ENCODE measurements at places on chromosomes 6 and 20.

DNA sequence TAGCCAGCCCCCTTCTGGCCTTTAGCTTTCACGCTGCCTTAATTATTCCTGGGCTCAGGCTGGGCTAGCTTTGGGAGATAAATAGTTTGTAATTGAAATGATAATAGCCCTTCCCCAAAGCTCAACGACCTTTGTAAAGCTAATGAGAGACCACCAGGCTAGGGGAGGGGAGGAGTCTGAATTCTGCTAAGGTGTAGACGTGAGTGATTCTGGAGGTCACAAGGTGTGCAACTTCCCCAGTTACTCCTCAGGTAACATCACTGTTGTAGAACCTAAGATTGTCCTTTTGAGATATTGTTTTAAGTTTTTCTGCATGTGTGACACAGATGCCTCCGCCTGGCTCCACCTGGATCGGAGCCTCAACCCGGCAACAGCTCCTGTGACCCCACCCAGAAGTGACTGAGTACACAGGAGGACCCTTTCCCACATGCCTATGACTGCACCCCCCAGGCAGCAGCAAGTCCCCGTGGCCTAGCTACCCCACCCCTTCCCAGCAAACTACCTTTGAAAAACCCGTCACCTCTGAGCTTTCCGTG, 5.8 kb upstream of the GPR31 start:
- DNase-seq: no peak

GRCh38 chr20:4569865-4570264, 151.8 kb upstream of the PRND start:
- DNase-seq: no peak

DNA sequence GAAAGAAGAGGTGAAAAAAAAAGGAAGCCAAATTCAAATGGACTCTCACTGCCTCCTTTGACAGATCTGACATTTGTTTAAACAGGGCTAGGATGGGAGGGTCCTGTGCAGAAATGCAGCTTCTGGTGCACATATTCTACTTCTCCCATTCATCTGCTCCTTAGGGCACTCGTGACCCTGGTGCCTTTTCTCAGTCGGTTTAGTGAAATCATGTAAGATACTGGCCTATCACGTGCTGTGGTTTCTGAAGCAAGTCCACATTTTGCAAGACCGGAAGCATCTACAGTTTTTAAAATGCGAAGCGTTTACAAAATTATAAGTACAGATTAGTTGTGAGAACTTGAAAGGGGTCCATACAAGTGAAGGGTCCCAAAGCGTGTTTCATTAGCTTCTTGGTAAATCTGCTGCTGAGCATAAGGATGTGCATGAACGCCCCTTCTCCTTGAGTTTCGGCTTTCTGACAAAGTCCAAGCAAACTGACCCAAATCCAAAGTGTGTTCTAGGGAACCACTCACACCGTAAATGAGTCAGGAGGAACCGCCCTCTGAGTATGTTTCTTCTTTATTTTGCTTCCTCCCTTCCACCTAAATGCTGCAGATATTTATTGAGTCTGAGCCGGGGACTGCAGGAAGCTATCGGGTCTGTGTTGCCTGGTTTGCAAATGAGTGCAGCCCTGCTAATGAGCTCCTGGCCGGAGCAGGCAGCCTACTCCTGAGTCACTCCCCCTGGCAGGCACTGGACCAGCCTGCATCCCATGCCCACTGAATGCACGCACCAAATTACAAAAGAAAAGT, 323.8 kb upstream of the JARID2 start:
- no peak for DNase-seq

DNA sequence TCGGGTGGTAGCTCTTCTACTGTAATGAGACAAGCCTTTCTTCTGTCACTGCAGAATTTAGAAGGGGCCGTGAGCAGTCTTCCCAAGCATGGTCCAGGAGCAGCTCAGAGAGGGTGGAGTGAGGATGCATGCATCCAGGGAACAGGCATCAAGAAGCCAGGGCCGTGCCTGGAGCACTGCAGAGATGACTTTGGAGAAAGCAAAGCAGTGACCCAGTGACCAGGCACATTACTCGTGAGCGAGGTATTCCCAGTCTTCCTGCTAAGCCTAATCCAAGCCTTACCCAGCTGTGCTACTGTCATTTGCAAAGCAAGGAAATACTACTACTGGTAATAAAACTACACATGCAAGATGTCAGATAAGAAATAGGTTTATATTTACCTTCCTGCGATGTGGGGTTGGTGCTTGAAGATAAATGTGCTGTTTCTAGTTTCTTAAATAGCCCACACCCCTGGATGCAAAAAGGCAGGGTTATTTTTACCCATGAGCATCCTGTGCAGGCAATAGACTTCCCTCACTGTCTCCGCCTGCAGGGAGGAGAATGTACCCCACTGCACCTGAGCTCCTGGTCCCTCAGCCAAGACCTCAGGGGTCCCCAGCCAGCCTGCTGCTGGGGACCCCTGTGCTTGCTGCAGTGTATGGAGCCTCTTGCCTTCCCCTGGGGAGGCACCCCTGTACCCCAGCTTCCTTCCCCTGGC, 62.9 kb downstream of the SSR1 start:
- no peak for DNase-seq

DNA sequence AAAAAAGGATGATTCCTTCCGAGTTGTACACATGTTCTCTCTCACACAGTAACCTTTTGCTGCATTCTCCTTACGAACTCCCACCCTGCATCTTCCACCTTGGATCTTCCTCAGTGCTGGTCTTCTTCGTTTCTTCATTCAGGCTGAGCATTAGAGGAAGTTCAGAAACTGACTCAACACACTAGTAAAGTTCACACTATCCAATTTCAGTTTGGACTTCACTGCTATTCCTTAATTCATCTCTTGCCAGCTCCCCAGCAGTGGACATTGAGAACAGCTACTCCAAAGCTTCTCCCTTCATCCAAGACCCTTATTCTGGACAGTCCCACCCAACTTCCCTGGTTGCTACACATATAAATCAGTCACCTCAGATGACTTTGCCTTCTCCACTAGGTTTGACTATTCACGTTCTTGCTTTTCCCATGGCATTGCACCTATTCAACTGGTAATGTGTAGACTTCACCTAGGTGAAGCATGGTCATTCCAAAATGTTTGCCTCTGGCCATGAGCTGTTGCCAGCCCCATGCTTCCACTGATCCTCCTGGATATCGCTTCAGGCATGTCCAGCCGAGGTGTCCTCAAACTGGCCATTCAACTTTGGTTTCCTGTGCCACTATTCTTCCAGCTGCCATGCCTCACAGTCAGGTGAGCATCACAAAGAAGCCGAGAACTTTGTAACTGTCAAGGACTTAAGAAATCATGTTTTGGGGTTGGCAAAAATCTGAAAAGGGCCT, 103.9 kb upstream of the EMILIN3 start:
- DNase-seq: no peak

DNA sequence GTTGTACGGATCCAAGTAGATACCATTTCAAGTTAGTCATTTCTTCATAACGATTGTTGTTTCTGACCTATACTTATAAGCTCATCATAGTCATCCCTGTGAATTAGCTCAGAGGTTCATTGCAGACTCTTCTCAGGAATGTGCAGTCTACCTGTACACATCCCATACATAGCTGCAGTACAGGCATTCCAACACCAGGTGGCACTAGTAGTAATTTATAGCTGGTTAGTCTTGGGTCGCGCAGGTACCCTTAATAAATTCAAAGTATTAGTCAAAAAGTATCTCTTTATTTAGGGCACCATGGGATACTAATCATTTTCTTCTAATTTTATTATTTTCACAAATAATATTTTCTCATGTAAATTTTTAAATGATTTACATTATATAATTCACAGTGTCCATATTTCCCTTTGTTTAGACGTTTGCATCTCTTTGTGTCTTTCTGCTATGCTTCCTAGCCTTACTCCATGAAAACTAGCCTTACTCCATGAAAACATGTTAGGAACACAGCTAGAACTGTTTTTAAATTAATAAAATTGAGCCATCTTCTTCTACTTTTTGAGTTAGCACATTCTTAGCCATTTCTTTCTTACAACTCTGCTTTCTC, 128.6 kb upstream of the FAM83B start:
- peak; percentile 21 for DNase-seq

DNA sequence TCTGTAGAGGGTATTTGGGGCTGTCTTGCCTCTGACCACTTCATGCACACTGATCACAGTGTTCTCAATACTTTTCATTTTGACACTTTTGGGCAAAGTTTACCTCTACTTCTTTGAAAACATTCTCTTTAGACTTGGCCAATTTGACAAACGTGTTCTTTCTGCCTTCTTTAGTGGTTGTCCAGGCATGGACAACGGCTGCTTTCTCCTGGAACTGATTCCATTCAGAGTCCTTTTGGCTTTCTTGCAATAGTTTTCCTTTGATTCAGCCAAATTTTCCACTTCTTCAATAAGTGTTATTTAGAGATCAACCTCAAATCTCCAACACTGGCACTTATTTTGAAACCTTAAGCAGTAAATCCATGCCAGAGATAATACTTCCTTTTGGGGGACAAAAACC, 6.7 kb upstream of the CST9 start:
- DNase-seq: no peak

- DNase-seq: no peak
These were observed 129.2 kb upstream of the PCSK2 start for GRCh38 chr20:17097603-17098002.

- no peak for DNase-seq
These were observed 27.2 kb downstream of the DIDO1 start for GRCh38 chr20:62898970-62899632.

DNA sequence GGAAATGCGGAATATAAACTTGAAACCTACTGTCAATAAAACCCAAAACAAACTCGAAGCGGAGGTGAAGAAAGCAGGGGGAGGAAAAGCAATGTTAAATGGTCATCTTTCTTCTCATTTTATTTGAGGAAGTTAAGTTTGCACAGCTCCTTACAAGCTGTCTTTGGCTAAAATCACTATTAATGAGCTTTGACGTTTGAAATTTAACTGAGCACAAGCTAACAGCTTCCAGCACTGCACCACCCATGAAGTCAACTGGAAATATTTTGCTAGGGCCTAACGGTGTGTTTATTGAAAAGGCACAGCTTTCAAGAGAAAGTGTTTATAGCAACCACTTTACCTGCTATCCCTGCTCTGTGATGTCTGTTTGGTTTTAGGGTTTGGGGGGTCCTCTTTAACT, 103.8 kb downstream of the PKHD1 start:
- DNase-seq: no peak

GRCh38 chr20:46715292-46715756, 5.9 kb downstream of the SLC2A10 start:
- DNase-seq: peak; percentile 68

DNA sequence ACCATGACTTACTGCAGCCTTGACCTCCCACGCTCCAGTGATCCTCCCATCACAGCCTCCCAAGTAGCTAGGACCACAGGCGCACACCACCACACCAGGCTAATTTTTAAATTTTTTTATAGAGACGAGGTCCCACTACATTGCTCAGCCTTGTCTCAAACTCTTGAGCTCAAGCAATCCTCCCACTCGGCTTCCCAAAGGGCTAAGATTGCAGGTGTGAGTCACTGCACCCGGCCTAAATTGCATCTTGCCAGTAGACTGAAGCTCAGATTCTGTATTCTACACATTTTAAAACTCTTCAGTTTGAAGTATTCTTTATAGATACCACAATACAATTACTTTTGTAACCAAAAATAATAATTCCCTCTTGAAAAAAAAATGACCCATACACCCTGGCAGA, 11.4 kb downstream of the NUDT3 start:
- no peak for DNase-seq

- no peak for DNase-seq
These were observed 215.6 kb upstream of the HEY2 start for GRCh38 chr6:125533710-125534397.

DNA sequence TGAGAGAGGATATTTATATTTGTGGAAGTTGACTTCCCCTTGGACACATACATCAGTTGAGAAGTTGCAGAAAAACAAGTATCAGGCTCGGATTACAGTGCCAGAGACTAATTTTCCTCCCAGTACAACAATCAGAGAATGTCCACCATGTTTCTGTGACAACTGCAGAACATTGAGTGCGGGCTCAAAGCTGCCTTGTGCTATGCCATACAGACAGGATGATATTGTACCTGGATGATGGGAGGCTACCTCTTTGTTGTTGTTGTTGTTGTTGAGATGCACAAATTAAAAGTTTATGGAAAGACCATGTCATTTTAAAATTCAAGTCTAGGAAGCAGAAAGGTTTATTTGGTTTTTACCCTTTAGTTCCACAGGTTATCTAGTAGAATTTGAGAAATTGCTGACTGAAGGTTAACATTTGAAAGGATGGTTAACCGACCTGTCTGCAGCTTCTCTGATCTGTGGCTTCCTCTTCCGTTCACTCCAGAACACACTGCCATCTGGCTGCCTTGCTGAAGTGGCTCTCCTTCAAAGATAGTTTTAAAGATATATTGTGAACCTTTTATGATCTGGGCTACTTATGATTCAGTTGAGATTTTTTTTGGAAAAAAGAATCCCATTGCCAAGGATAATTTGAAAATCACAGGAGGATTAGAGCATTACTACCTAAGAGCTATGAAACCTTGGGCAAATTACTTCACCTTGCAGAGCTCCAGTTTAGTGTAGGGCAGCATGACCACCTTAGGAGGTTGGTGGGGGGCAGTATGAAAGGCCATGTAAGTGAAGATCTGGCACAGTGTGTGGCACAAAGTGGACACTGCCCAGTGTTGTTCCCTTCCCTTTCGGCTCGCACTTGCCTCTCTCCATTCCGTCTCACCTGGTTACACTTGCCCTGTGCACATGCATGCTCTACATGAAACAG, 15.9 kb downstream of the TMEM200A start:
- no peak for DNase-seq

GRCh38 chr6:39166912-39167290, 51.9 kb upstream of the SAYSD1 start:
- no peak for DNase-seq

DNA sequence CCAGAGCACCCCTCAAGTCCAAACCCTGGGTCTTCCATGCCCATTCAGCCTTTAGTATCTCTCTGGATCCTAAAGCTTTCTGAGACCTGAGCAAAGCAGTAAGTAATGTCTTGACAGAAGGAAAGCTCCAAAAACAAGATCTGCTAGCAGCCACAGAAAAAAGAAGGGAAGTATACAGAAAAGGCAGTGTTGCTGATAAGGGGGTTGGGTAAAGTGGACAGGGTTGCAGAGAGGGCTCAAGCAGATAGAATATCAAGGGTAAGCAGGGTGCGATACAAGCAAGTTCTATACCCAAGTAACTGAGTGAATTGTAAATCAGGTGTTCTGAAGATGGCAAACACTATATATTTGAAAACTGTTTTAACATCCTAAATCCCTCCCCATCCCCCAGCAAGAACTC, 113.4 kb upstream of the CARMIL1 start:
- no peak for DNase-seq

DNA sequence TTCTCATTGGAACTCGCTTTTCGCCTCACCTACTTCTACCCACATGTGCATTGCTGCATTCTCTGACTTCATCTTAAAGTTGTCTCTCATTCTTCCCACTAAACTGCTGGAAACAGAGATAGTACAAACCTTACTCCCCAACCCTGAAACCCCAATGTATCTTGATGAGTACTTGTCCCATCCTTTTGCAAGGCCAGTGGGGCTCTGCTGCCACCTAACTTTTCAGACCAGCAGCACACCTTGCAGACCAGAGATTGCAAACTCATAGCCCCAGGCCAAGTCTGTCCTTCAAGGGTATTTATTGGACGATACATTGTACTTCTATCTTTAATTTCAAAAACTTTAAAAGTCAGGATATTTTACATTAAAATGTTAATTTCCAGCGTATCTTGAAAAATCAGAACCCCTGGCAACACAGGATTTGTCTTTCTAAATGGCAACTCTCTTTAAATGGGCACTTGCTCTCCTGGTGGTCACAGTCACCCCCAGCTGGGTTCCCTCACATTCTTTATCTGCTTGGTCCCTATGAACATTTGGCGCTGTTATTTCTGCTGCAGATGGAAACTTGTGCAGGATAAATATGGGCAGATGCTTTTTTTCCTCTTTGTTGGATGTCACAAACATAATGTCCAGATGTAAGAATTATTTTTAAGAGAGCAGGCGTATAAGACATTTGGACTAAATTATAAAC, 83.9 kb downstream of the SOD2 start:
- DNase-seq: no peak
